Stimulated activated CD8-positive, alpha-beta memory T cell treated with anti-CD3 and anti-CD28 coated beads, Interleukin-12 subunit alpha, Interleukin-12 subunit beta, amount 100 ng/mL, for 4 hours (primary cell): ENCODE measurements at places on chromosomes 2 and 18.

- DNase-seq, result no peak
Measured at GRCh38 chr2:30287857-30288513, 56.7 kb downstream of the LBH start.

DNA sequence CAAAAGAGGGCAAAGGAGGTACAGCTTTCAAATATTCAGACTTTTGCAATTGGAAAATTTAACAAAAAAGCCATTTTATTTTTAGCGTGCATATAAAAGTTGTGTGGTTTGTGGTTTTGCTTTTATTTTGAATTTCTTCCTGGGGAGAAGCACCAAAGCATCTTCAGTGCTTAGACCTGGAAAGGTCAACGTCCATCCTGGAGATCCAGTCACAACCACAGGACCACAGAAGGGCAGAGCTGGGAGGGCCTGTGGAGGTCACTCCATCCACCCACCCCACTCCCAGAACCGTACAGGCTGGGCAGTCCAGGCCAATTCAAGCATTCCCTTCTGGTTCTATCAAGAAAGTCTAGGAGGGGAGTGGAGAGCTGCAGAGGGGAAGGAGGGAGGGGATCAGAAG lies 43.8 kb downstream of the MPHOSPH10 start:
- no peak for DNase-seq

DNA sequence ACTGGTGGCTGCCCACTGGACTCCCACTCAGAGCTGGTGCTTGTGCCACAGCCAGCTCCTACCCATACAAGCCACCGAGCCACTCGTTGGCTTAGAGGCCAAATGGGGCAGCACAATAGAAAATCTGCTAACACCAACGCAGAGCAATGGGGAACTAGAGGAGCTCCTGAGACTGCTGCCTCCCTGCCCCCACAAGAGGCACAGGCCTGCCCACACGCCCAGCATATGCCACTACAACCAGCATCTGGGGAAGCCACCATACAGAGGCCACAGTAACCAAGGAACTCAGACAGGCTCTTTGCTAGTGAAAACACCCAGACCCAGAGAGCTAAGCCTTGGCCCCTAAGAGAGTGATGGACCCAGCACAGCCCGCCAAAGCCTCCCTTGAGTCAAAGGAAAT lies 231.2 kb upstream of the RAB6C start:
- DNase-seq, result no peak

- DNase-seq, result no peak
Measured at GRCh38 chr2:173862612-173863217, 102.5 kb downstream of the SP3 start.

GRCh38 chr18:44643004-44643403 lies 37.7 kb upstream of the SETBP1 start:
- no peak for DNase-seq
